OCI-LY7 (cell line): ENCODE measurements at places on chromosomes 11 and 22.
A peak's percentile ranks its signal among the peaks of the same experiment; 100 is the strongest.

DNA sequence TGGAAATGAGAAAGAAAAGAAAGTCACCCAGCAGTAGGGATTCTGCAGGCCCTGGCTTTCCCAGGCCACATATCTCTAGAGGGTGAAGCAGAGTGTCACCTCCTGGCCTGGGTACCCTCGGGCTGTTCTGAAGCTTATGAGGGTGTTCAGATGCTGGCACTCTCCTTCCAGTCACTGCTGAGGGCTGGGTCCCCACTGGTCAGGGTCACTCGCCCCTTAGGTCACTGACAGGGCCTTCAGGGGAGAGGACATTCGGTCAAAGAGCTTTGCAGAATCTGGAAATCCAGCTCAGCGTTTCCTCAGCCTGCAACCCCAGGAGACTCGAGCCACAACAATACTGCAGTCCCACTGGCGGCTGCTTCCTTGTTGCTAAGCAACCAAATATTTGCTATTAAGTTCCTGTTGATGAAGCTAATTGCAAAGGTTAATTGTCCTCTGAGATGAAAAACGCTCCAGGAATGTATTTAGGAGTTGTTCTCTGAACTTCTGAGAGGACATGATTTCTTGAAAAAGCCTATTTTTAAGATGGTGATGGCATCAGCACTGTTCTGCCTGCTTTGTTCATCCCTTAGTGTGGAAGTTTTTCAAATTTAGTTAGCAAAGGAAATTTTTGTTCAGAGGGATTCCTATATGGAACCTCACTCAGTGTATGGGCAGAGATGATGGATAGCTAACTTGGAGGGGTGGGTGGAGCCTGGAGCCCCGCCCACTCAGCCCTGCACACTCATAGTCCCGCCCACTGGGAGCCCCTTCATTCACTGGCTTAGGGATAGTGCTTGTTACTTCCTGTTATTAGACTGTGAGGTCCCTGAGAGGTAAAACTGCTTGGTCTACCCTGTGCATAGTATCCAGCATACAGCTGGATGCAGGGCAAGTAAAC is 109.2 kb downstream of the CSNK2A3 start:
- peak; percentile 87 for DNase-seq

- no peak for DNase-seq
Measured at GRCh38 chr11:17850336-17850735, 115.8 kb downstream of the KCNC1 start.

DNA sequence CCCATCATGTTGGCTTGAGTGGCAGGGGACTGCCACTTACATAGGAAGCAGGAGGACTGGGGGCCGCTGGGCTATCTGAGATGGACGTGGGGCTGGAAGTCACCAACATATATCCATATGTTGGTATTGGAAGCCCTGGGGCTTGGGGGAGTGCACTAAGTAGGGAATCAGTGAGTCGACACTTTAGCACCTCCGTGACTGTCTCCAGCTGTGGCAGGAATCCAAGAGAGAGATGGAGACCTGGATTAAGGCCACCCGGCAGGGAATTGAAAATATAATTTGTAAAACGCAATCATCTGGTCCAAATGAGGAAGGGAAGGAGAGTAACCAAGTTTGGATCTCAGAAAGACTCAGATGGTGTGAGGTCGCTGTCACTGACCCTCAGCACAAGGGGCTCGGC is 68.4 kb downstream of the ELFN2 start:
- DNase-seq, result no peak

DNA sequence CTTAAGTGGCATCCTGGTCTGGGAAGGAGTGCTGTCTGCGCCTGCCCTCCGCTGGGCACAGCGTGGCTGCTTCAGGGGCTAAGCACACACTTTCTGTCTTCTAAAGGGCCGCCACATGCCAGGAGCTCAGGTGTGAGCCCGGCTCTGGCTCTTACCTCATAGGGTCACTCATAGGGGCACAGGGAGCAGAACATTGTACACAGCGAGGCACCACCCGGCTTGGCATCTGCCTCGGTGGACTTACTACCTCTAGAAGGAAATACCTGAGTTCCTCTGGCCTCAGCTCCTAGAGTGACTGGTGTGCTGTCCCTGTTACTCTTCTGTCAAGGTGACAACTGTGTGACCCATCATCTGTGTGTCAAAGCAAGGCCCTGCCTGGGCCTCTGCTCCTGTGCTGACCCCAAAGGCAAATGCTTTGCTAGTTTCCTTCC is 13.4 kb downstream of the NEAT1 start:
- no peak for DNase-seq

GRCh38 chr11:65084598-65085375 is 765 bp downstream of the ZFPL1 start:
- no peak for DNase-seq

DNA sequence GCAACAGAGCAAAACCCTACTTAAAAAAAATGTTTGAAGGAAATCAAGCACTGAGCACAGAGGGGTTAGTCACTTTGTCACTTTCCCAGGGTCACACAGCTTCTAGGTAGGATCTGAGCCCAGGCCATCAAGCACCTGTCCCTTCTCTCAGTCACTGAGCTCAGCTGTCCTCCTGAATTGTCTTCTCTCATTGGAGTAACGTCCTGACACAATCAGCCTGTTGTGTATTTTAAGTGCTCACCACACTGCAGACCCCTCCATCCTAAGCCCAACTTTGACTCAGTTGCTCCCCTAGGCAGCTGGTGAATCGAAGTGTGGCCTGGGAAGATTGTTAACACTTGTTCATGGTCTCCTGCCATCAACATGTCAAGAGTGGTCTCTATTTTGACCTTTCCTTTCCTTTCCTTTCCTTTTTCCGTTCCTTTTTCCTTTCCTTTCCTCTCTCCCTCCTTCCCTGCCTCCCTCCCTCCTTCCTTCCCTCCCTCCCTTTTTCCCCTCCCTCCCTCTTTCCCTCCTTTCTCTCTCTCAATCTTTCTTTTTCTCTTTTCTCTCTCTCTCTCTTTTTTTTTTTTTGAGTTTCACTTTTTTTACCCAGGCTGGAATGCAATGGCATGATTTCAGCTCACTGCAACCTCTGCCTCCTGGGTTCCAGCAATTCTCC is 76.1 kb downstream of the PIWIL3 start:
- no peak for DNase-seq

DNA sequence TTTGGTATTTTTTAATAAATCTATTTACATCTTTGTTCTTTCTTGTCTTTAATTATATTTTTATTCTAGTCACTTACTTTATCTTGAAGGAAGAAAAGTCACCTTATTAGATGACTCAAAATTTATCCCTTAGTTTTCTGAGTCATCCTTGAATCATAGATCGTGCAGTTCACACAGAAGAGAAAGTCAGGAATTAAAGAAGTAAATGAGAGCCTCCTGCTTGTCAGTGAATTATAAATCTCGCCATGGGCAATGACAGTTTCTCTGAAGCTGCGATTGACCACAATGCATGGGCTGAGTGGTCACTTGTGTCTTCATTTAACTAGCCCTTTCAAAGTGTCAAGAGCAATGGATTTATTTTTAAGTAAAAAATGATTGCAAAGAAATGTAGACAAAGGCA is 91.2 kb downstream of the LUZP2 start:
- no peak for DNase-seq

GRCh38 chr22:17742527-17742902 is 31.8 kb downstream of the BID start:
- DNase-seq, result peak; percentile 87

DNA sequence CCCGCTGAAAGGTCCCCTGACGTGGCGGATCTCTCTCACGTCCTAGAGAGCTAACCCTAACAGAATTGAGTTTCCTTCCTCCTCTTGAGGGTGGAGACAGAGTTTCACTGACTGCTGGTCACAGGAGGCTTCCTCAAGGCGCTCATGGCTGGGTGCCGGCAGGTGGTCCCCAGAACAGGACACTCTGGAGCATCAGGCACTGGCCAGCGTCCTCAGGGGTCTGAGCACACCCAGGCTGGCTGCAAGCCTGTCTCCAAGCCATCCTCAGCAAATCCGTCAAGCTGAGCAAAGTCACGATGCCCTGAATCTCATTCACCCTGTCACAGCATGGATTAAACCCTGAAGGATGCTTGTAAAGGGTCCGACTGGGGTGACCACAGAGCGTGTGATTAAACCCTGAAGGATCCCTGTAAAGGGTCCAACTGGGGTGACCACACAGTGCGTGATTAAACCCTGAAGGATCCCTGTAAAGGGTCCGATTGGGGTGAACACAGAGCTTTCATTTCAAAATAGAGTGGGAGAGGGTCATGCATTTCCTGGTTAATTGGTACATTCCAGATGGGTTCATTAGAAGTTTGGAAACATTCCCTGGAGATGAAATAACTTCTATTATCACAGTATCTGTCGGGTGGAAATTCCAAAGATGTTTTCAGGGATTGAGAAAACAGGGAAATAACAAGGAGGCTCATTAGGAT is 473.0 kb downstream of the BRD1 start:
- peak; percentile 49 for DNase-seq

DNA sequence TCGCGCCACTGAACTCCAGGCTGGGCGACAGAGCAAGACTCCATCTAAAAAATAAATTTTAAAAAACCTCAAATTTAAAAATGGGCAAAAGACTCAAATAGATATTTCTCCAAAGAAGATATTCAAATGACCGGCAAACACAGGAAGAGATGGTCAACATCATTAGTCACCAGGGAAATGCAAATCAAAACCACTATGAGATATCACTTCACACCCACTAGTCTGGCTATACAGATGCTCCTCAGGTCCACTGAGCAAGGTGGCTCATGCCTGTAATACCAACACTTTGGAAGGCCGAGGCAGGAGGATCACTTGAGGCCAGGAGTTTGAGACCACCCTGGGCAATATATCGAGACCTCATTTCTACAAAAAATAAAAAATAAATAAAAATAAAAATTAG is 43.3 kb upstream of the SLC35C1 start:
- DNase-seq, result no peak

GRCh38 chr11:21561581-21561980 is 631.3 kb upstream of the ANO5 start:
- DNase-seq, result no peak

- no peak for DNase-seq
Measured at GRCh38 chr11:112318661-112319060, 58.0 kb upstream of the PLET1 start.

DNA sequence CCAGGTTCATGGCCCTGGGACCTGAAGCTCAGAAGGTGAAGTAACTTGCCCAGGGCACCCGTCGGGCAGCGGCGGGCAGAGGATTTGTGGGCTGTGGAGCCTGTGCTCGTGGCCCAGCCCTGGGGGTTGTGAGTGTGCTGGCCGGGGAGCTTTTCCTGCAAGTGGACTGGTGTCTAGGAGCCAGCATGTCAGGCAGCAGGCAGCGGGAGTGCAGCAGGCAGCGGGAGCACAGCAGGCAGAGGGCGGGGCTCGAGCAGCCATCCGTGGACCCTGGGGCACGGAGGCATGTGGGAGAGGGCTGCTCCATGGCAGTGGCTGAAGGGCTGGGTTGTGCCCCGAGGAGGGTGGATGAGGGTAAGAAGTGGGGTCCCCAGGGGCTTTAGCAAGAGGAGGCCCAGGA is 72.7 kb upstream of the PPP6R3 start:
- no peak for DNase-seq

DNA sequence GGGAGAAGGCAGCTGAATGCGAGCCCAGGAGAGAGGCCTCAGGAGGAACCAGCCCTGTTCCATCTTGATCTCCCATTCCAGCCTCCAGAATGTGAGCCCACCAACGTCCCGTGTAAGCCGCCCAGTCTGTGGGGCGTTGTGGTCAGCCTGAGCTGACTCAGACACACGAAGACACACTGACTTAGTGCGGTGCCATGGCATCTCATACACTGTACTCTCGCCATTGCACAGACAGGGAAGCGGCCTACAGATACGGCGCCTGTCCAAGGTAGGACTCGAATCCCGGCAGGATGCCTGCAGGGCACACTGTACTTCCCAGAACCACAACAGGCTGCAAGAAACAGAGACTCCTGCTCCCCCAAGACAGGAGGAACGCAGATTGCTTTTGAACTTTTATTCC is 179.6 kb downstream of the CTTN start:
- DNase-seq, result no peak

DNA sequence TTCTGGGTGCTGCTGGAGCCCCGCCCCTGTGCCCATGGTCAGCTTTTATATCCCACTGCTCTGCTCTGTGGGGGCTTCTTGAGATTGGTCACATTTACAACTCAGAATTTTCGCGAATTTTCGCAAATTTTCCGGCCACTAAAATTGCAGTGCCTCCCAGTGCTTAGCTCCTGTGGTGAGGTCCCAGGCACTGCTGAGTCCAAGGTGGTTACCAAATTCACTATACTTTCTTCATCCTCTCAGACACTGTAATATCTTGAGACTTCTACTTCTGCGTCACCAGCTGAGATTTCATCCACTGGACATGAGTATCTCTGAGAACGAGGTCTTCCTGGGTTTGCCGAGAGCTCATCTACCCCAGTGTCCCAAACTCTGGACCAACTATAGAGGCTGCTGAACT is 8.7 kb downstream of the KDM4F start:
- DNase-seq, result no peak

DNA sequence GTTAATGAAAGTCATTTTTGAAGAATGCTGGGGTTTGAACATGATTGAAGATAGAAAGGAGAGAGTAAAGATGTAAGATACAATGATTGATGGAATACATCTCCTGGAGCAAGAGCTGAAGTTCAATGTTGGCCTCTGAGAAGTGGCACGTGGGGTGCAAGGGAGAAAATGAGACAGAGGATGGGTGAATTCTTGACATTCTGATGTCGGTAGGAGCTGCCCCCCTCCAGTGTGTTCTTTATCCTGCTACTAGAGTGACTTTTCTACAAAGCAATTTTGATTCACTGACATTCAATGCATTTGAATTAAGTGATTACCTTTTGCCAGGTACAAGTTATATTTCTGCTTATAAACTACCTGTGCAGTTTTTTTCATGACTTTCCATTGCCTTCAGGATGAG is 159.0 kb upstream of the MTMR2 start:
- no peak for DNase-seq

GRCh38 chr11:33713856-33714398 is 13.3 kb upstream of the C11orf91 start:
- DNase-seq, result no peak

- no peak for DNase-seq
Measured at GRCh38 chr22:29892315-29893156, 9.6 kb downstream of the MTMR3 start.

DNA sequence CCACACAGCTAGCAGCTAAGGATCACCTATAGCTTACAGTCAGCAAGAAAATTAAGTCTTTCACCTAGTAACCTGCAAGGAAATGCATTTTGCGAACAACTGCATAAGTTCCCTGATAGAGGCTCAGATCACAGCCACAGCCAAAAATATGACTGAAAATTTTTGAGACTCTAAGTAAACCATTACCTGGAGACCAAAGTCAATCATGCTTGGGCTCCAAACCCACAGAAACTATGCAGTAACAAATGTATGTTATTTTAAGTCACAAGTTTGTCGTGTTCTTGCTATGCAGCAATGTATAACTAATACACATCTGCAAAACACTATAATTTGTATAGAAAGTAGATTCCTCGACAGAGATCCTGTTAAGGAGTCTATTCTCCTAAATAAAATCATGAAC is 1025.7 kb upstream of the RAG2 start:
- DNase-seq, result no peak
